Trophoblast cell (in vitro differentiated cells and primary cell): ENCODE measurements at places on chromosomes 12 and 14.

GRCh38 chr14:65170318-65170717 lies 68.0 kb upstream of the MAX start:
- DNase-seq = peak; percentile 42

GRCh38 chr14:77498120-77498979 lies at the start of gene ISM2:
ISM2 (minus strand) TSS chr14:77498816; CDS start chr14:77498793, 23 bp downstream.
- peak; percentile 88 for DNase-seq

- no peak for DNase-seq
These were observed 342.5 kb downstream of the TMEM132D start for GRCh38 chr12:129561304-129561703.

- no peak for DNase-seq
These were observed 118.6 kb downstream of the GCH1 start for GRCh38 chr14:54784060-54784459.

DNA sequence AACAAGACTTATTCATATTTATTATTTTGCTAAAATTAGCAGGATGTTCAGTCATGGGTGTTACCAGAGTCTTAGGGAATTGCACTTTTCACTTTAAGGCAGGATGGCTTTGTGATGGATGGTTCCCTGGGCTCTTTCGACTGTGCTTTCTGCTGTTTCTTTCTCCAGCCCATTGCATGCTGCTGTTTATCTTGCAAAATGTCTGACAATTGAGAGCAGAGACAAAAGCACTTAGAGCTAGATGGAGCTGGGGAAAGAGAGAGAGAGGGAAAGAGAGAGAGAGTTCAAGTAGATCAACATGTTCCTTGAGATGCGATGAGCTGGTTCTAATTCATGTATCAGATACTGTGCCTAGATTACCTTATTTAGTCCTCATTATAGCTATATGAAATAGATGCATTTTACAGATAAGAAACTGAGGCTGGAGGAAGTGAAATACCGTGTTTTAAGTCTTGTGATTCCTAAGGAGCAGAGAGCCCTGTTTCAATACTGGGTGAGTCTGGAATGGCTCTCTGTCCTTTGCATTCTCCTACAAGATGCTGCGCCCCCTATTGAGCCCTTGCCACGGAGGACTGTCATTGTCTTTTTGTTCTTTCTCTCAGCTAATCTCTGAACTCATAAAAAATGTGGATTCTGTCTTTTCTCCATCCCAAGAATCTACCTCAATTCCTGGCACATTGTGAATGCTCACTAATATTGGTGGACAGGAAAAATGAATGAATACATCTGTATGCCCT lies 227.9 kb downstream of the ALG10B start:
- DNase-seq = no peak

DNA sequence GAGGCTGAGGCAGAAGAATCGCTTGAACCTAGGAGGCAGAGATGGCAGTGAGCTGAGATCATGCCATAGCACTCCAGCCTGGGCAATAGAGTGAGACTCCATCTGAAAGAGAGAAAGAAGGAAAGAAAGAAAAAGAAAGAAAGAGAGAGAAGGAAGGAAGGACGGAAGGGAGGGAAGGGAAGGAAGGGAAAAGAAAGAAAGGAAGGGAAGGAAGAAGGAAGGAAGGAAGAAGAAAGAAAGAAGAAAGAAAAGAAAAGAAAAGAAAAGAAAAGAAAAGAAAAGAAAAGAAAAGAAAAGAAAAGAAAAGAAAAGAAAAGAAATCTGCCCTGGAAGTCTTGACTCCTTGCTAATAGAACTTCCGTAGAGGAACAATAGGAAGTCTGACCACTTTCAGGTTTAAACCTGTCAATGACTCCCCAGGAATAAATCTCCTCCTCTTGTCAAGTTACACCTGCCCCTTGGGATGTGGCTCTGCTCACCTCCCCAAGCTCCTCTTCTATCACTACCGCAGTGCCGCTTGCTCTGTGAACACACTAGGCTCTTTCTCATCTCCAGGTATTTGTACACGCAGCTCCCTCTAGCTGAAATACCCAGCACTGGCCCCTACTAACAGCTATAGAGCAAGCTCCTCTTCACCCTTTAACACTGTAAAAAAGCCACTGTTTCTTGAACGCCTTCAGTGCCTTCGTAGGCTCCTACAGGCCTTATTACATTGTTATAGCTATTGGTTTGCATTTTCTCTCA lies 773.1 kb upstream of the TBX3 start:
- DNase-seq = peak; percentile 10

- no peak for DNase-seq
These were observed 46.1 kb downstream of the FANCM start for GRCh38 chr14:45181806-45182205.

- peak; percentile 38 for DNase-seq
These were observed 4.8 kb upstream of the ING4 start for GRCh38 chr12:6667559-6668210.

DNA sequence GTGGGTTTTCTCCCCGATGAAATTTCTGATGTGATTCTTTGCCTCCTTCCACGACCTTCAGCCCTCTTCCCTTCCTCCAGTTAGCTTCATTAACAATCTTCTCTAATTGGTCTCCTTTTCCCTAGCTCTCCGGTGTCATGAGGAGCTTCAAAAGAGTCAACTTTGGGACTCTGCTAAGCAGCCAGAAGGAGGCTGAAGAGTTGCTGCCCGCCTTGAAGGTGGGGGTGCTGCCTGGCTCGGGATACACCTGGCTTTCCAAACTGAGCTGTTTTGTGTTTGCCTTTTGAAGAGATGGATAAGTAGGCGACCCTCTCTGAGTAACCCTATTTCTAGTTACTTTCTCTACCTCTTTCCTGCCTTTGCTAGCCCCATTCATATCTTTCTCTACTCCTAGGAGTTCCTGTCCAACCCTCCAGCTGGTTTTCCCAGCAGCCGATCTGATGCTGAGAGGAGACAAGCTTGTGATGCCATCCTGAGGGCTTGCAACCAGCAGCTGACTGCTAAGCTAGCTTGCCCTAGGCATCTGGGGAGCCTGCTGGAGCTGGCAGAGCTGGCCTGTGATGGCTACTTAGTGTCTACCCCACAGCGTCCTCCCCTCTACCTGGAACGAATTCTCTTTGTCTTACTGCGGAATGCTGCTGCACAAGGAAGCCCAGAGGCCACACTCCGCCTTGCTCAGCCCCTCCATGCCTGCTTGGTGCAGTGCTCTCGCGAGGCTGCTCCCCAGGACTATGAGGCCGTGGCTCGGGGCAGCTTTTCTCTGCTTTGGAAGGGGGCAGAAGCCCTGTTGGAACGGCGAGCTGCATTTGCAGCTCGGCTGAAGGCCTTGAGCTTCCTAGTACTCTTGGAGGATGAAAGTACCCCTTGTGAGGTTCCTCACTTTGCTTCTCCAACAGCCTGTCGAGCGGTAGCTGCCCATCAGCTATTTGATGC lies 797 bp downstream of the ESPL1 start:
- no peak for DNase-seq
